ENCODE measurements at places on chromosomes 1 and 21.

GRCh38 chr1:219367496-219367895 is 193.8 kb downstream of the LYPLAL1 start:
- DNase-seq: no peak

- peak; percentile 15 for DNase-seq
Measured at GRCh38 chr21:32386195-32386870, 6.5 kb downstream of the URB1 start.

DNA sequence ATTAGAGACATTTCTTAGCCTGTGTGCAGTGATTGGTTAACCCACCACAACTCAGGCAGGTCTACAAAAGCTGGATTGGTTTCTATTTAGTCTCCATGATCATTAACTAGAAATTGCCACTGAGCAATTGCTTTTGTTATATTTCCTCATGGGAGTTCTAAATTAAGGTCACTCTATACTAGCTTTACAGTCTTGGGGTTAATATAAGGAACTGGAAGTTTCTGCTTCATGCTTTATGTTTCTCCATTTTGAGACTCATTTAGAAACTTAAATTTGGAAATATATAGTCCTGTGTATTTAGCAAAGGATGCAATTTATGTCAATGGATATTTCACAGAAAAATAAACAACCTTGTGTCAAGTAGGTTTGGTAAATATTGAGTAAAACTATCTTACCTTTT is 137.5 kb downstream of the HLX start:
- DNase-seq: no peak

- peak; percentile 77 for DNase-seq
Measured at GRCh38 chr1:40264354-40264781, 6.3 kb downstream of the ZMPSTE24 start.

DNA sequence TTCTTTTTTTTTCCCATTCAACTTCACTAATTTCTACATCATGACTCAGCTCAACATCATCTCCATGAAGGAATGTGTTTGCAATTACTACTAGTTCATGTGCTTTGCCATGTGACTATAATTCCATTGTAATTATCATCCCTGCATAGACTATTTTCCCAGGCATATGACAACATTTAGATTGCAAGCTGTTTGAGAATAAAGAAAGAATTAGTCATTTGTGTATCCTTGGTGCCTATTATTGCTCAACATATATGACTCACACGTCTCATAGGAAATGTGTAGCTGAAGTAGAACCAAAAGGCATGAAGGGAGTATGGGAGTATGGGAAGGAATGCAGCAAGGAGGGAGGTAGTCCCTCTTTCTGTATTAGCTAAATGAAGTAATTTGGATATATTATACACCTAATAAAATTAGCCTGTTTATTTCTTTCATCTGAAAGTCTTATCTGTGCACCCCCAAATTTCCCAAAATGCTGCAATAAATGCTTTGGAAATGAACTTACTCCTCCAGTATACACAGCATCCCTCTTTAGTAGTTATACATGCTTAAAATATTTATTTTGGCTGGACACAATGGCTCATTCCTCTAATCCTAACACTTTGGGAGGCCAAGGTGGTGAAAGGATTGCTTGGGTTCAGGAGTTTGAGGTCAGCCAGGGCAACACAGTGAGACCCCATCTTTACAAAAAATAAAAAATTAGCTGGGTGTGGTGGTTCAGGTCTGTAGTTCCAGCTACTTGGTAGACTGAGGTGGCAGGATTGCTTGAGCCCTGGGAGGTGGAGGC is 316.9 kb upstream of the ADGRL4 start:
- DNase-seq: no peak

DNA sequence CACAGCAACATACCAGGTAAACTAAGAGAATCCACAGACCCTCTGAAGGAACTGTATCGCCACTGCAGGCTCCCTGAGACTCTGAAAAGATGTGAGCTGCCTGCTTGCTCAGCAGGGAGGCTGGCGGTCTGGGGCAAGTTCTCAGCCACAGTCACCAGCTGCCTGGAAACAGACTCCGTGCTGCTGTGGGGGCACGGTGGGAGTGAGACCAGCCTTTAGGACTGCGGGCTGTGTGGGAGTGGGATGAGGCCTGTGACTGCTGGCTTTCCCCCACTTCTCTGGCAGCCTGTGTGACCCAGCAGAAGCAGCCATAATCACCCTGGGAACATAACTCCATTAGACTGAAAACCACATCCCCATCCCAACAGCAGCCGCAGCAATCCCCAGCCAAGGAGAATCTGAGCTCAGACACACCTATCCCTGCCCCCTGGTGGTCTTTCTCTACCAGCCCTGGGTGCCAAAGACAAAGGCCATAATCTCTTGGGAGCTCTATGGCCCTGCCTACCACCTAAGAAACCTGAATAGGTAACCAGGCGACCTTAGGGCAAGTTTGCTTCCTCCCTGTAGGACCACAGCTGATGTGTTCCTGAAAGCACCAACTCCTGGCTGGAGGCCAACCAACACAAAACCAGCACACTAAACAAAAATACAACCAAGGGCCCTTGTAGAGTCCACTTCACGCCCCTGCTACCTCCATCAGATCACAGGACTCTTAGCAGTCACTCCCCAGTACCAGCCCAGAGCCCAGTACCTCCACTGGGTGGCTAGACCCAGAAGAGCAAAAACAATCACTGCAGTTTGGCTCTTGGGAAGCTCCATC is 151.5 kb downstream of the SMYD3 start:
- no peak for DNase-seq

GRCh38 chr1:87926131-87926830 is 597.6 kb downstream of the LMO4 start:
- DNase-seq: no peak

DNA sequence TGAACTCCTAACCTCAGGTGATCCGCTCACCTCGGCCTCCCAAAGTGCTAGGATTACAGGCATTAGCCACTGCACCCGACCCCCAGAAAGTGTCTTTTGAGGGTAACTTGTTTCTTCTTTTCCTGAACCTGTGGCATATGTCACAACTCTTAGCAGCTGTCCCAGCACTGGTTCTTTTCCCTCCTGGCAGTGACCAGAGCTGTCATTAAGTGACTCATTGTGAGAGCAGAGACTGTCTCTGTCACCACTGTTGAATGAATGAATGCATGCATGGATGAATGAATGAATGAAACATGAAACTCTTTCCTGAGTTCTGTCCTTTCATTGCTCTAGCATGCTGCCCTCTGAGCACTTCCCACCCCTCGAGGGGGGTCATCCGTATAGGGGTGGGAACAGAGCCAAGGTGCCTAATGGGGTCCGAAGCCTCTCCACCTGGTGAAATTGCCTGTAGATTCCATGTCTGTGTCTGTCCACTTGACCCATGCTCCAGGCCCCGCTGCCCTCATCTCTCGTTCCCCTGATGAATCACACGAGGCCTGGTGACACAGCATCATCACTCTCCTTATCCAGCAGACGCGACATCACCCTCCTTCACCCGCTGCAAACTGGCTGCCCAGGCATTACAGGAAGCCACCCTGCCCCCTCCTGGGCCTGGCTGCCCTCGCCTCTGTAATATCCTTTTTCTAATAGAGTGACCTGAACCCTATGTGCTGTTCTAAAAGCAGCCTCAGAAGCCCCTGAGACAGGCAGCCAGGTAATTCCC is 75.0 kb downstream of the IGSF21 start:
- DNase-seq: no peak

GRCh38 chr1:153679337-153680119 is 1.0 kb downstream of the NPR1 start:
- peak; percentile 20 for DNase-seq

DNA sequence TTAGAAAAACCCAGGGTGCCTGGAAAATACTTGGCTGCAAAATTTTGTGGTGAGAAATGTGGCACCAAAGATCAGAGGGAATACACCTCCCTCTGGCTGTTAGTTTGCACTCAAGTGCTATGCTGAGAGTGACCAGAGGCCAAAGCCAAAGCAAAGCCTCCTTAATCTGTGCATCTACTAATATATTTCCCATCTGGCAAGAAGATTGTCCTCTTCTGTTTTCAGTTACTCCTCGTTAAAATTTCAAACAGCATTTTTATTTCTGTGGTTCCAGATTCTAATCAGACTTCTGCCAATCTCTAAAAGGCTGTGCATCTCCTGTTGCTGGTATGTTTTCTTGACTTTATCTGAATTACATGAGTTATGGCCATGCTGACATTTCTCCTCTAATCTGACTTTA is 327.4 kb downstream of the TBX15 start:
- DNase-seq: no peak

DNA sequence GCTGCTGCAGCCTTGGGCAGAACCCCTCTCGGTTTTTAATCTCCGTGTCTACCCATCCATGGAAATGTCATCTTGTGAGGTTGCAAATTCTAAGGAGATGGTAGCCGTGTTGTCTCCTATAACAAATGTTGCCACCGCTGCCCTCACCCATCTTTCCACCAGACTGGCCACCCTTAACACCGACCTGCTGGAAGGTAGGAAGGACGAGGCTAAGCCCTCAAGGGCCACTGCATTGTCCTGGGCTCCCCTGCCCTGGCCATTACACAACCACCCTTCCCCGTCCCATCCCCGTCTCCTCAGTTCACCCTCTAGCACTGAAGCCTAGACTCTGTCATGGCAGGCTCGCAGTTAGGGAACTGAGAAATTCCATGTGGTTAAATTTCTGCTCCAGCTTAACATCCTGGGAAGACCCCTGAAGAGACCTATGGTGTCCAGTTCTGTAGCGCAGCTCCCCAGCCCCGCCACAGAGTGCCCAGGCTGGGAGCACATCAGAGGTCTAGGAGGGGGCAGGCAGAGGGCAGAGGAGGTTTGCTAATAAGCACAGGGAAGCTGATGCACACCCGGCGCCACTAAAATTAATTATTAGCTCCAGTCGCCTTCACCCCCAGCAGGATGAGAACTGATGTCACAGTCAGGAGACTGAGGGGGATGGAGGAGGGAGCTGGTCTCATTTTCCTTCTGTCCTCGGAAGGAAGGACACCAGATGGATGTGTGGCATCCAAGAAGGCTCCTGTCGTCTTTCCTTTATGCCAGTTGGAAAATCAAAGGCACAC is 38.3 kb downstream of the STUM start:
- no peak for DNase-seq

DNA sequence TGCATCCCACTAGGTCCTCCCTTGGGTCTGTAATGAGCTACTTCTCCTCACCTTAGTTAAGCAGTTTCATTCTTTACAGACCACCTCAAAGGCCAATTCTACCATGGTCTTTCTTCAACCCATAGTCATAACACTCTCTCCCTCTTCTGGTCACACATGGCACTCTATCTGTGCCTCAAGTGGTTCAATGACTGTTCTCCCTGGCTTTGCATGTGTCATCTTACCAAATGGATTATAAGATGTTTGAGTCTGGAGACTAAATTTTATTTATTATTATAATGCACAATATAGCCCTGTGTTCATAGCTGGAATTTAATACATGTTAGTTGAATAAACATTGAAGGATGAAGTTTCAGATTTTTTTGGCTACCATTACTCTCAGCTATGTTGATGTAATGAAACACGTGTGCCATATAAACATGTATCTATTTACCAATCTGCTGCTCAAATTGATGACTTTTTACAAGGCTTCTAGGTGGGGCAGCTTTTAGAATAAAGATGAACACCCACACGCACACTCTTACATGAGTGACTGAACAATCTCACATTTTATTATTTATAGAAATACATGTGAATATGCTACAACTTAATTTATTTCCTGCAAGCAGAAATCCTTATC is 102.1 kb downstream of the RUNX1 start:
- no peak for DNase-seq

GRCh38 chr1:221863635-221864034 is 121.7 kb upstream of the DUSP10 start:
- no peak for DNase-seq

GRCh38 chr21:22278366-22278765 is 1280.2 kb downstream of the NCAM2 start:
- no peak for DNase-seq

- no peak for DNase-seq
Measured at GRCh38 chr1:18037651-18038050, 69.9 kb upstream of the IGSF21 start.

Data from activated CD4-positive, alpha-beta T cell treated with anti-CD3 and anti-CD28 coated beads, Interleukin-10, Interleukin-2, amounts not matched to agents 100 ng/mL and 50 ng/mL, durations not matched to agents 16 hours and 8 hours (primary cell).